ENCODE measurements at places on chromosomes 3 and 15. TPM values are rescaled to one million over a fixed set of nuclear protein-coding genes. Genes with fewer than 3 reads are reported as not detected.

The EEF1AKMT4 gene
- 0.41 TPM for polyA plus RNA-seq

GRCh38 chr15:96184297-96184696, 146.2 kb upstream of the NR2F2 start:
- H3K4me3 ChIP-seq, result no peak overlapping the region
- no peaks in the 10 kb centered on the region for H3K36me3 ChIP-seq
- no peaks in the 10 kb centered on the region for H3K27me3 ChIP-seq
- H3K27ac ChIP-seq, result no peak overlapping the region
- no peak for DNase-seq
- no peaks in the 10 kb centered on the region for H3K4me1 ChIP-seq

- no peak for DNase-seq
- no peaks in the 10 kb centered on the region for H3K27me3 ChIP-seq
- no peak overlapping the region for H3K27ac ChIP-seq
- no peaks in the 10 kb centered on the region for H3K36me3 ChIP-seq
- no peak overlapping the region for H3K4me3 ChIP-seq
- no peaks in the 10 kb centered on the region for H3K4me1 ChIP-seq
These were observed 76.0 kb upstream of the FAN1 start for GRCh38 chr15:30827625-30828303.

DNA sequence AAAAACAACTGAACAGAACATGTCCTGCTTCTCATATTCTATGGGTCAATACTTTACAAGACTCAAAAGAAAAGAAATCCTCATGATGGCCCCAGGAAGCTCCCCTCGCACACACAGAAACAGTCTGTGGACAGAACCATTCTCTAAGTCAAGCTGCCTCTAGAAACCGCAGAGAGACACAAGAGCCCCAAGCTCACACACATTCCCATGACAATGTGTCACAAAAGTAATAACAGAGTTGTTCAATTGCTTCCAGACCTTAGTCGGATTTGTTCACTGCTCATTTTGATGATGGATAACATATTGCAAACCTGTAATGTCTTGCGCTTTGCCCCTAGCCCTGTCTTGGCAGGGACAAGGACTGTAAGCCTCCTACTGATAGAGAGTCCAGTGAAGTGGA, 60.9 kb downstream of the UMPS start:
- peaks cover 2% of the 10 kb centered on the region for H3K4me1 ChIP-seq
- no peaks in the 10 kb centered on the region for H3K27me3 ChIP-seq
- DNase-seq, result no peak
- no peaks in the 10 kb centered on the region for H3K36me3 ChIP-seq
